GM19239 (cell line): ENCODE measurements at places on chromosomes 11 and 22.

DNA sequence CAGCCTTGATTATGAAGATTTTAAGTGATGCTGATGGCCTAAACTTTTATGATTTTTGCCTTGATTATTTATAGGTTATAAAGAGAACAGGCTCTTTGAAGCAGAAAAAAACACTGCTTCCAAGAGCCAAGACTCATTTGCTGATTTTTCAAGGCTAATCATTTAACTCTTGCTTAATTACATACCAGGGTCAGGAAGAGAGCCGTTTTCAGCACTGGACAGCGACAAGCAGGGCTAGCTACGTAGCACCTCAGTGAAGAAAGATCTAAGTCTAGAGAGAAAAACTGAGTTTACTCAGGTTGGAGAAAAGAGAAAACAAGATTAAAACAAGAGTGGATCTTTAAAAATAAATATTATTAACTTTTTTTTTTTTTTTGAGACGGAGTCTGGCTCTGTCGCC lies 615.4 kb upstream of the B3GAT1 start:
- peak; percentile 20 for DNase-seq

DNA sequence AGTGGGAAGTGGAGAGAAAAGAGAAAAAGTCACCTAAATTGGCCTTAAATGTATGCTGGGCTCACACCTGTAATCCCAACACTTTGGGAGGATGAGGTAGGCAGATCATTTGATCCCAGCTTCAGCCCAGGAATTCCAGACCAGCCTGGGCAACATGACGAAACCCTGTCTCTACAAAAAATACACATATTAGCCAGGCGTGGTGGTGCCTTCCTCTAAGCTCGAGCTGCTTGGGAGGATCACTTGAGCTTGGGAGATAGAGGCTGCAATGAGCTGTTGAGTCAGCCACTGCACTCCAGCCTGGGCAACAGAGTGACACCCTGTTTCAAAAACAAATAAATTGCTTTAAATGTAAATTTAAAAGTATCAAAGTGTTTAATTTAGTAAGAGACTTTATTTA lies 3.9 kb downstream of the CBL start:
- no peak for DNase-seq

GRCh38 chr22:49872347-49872746 lies 18.7 kb downstream of the ZBED4 start:
- DNase-seq, result no peak

DNA sequence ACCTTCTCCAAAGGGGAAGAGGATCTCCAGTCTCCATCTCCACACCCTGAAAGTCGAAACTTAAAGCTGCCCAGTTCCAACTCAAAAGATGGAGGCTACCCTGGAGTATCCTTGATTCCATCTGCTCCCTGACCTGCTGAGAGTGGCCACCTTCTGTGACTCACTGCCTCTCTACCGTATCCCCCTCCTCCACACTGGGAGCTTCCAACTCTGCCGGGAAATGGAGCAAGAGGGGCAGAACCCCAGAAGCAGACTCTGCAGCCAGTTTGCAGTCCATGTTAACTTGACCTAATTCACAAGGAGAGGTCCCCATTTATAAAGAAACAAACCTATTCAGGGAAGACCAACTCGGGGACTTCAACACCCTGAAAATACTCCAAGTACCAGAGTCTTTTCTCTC lies 22.0 kb upstream of the IRAG1 start:
- no peak for DNase-seq

DNA sequence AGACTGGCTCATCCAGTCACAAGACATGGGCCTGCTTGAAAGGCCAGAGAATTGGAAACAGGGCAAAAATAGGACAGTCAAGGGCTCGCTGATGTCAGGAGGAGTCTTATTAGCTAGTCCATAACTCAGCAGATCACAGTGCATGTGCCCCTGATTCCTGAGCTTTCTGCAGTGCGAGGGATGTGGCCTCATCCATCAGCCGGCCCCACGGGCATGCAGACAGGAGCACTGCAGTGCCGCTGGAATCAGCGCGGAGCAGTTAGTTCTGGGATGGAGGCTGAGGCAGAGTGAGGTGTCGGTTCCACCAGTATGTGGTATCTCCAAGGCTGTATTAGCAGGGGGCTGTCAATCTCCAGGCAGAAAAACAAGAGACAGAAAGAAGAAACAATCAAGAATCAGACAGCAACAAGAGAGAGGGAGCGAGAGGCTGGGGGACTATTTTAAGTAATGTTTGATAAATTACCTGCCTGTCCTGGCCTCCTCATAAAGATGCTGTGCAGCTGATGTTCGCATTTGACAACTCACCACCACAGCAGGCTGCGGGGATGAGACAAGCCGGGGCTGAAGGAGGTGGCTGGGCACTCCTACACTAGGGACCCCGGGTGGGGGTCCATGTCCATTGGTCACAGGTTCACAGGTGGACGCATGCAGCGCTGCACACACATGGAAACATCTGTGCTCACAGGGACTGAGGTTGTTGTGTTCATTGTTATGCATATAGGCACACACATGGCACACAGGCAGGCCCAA lies 167.2 kb downstream of the TRIM29 start:
- DNase-seq, result no peak

- DNase-seq, result no peak
Observed at GRCh38 chr11:111269146-111269868, 23.8 kb downstream of the POU2AF2 start.

GRCh38 chr11:60084631-60085273 lies 3.7 kb upstream of the MS4A2 start:
- DNase-seq, result no peak

DNA sequence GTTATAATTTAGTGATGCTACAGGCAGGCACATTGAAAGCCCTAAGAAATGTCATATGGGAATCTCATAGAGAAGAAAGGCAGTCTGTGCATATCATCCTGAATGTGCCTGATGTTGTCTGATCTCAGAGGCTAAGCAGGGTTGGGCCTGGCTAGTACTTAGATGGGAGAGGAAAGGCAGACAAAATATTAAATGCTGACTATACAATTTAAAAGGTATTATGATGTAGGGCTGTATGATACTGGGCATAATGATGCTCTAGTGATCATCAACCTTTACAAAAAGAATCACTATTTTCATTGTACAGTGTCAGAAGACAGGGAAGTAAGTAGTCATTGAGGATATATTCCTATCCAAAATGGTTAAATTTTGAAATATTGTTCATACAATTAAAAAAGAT lies 119.8 kb downstream of the UVRAG start:
- no peak for DNase-seq

DNA sequence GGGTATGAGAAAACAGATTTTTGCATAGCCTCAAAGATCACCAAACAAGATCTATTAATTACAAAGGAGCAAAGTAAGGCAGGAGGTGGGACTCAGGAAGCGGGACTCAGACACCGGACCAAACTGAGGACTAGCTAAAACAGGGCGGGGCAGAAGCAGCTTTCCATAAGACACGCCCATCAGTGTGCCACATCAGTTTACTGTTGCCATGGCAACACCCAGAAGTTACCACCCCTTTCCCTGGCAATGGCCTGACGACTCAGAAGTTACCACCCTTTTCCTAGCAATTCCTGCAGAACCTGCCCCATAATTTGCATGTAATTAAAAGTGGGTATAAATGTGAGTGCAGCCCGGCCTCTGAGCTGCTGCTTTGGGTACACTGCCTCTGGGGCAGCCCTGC lies 173.9 kb downstream of the SHANK2 start:
- DNase-seq, result no peak

GRCh38 chr11:44536788-44537516 lies 28.5 kb upstream of the CD82 start:
- no peak for DNase-seq

DNA sequence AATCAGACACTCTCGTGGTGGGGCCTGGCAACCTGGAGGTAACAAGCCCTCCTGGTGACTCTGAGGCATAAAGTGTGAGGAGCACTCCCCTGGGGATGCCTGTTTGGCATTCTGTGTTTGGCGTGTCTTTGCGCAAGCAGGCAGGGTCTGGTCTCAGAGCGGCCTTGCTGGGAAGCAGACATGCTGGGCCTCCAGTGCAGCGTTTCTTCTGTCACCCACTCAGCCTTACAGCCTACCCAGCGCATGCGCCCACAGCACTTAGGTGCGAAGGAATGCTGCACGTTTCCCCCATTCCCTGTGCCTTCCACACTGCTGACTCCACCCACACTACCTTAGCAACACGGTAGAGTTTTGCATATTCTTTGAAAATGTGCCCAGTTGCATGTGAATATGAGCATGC lies 7.4 kb upstream of the CXCR5 start:
- no peak for DNase-seq

GRCh38 chr11:44621784-44622183 lies 56.3 kb downstream of the CD82 start:
- no peak for DNase-seq

GRCh38 chr11:66327171-66328030 lies 8.8 kb downstream of the RIN1 start:
- DNase-seq, result no peak

DNA sequence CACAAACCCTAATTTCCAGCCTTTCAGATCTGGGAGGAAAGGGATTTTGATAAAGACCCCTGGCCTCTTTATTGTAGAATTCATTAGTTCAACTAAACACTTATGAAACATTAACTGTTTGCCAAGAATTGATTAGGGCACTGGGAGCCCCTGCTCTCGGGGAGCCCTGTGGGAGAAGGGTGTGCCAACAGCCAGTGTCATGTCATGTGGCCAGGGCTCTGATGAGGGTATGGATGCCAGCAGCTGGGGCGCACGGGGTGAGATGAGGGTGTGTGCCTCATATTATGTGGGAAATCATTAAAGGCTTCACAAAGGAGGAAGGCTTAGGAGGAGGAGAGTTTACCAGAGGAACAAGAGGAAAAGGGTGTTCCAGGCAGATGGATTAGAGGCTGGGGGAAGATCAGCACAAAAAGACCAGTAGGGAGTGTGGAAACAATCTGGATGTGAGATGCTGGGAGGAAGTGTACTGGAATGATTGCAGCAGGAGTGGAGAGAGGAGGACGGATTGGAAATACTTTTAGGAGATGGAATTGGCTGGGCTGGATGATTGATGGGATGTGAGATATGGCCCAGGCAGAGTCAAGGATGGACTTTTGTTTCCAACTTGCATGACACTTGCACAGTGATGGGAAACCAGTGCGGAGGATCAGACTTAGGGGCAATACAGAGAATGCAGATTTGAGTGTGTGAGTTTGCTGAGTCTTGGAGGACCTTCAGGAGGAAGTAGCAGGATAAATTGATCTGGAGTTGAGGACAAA lies 137.8 kb downstream of the CSNK2A3 start:
- no peak for DNase-seq
